Stimulated activated CD4-positive, alpha-beta T cell treated with anti-CD3 and anti-CD28 coated beads, Interleukin-15, amount 100 ng/mL, for 1 hour (primary cell): ENCODE measurements at places on chromosomes 13 and 19.

GRCh38 chr19:5397804-5398692, 57.2 kb upstream of the ZNRF4 start:
- DNase-seq, result no peak

DNA sequence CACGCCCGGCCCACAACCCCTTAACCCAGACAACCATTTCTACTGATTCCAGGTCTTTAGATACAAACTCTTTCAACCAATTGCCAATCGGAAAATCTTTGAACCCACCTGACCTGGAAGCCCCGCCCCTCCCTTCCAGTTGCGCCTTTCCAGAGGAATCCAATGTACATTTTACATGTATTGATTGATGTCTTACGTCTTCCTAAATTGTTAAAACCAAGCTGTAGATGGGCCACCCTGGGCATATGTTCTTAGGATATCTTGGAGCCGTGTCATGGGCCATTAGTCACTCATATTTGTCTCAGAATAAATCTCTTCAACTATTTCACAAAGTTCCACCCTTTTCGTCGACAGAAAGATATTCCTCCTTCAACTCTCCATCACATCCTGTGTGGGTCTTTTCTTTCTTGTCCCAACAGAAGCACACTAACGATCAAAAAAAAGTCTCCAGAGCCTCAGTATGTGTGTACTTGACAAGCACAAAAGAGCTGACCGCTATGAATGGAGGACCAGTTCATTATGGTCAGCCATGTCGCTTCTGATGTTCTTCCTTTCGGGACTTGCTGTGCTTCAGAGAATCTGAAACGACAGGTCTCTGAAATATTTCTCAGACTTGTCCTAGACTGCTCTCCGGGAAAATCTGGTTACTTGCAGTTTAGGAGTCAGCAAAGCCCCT, 601 bp upstream of the ZNF749 start:
- DNase-seq, result no peak

DNA sequence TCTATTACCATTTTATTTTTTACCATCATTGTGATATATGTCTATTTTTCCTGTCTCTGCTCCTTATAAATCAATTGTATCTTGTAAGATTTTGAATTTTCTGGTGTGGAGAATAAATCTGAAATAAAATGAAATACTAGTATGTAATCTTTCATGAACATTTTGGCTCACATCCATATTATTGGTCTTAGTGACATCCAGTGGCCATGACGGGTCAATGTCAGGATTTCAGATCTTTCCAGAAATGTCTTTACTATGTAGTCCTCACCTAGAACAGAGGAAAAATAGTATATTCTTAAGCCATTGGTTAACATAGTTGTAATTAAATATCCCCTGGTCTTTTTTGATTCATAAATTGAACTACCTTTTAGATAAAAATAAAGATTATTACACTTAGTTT, 109.8 kb upstream of the GPC6 start:
- DNase-seq, result no peak

- DNase-seq, result no peak
Observed at GRCh38 chr19:40055049-40055448, 982 bp downstream of the ZNF780B start.

DNA sequence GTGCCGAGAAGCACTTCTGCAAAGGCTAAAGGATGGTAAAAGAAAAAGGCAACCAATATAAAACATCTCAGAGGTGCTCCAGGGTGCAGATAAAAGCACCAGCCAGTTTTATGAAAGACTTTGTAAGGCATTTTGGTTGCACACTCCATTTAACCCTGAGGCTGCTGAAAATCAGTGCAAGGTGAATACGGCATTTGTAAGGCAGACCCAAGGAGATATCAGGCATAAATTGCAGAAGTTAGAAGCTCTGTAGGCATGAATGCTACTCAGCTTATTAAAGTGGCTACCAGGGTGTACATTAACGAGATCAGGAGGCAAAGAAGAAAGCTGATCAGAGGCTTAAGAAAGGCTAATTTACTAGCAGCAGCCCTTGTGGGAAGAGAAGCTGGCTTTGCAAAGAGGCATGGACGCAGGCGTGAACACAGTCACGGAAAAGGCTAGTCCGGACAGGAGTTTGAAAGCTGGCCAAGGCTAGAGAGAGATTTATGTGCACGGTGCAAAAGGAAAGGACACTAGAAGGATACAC, 99.6 kb downstream of the ZNF429 start:
- DNase-seq, result no peak

GRCh38 chr13:111210544-111211469, 95.7 kb downstream of the ARHGEF7 start:
- no peak for DNase-seq

- DNase-seq, result no peak
Observed at GRCh38 chr13:22915442-22916082, 265.2 kb upstream of the SGCG start.

DNA sequence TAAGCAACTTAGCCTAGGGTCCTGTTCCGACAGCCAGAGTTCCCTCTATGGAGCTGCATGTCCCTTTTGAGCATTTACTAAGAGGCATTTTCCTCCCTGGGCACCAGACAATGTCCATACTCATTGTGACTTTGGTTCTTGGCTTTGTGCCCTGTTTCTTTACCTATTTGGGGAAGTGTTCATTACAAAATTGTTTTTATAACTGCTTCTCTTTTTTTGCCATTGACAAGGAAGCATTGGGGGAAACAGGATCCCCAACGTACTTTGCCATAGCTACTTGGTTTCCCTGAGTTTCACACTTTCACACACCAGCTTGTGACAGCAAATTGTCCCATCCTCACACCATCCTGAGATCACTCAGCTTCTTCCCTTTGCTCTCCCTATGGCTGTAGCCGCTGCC, 81.1 kb upstream of the SIAH3 start:
- no peak for DNase-seq

DNA sequence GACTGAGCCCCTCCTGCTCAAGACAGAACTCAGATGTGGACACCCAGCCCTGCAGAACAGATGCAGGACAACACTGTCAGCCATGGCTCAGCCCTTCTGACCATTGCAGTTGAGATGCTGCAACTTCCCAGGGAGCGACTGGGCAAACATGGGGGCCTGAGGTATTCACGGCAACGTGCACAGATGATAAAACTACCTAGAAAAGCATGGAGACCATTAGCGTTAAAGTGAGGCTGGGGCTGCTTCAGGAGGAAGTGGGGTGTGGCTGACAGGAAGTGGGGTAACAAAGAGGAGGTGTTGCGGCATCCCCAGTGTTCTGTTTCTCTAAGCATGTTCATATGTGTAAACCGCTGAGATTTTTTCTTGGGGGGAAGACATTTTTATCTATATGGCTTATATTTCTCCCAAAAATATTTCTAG, 1.3 kb upstream of the SIGLEC9 start:
- no peak for DNase-seq

- DNase-seq, result no peak
Observed at GRCh38 chr19:52307275-52307674, 10.3 kb downstream of the ZNF480 start.

DNA sequence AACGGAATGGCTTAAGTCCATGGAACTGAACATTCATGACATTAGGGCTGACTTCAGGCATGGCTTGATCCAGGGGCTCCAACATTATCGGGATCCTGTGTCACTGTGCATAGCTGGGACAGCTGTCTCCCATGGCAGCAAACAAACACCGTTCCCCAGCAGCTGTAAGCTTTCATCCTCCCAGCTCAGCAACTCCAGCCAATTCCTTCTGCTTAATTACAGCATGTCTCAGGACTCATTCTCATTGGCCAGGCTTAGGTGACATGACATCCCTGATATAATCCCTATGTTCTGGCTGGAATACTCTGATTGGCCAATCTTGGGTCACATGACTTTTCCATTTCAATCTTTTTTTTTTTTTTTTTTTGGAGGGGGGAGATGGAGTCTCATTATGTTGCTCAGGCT, 10.9 kb upstream of the TLE5 start:
- DNase-seq, result no peak

- DNase-seq, result no peak
Observed at GRCh38 chr13:77729502-77730221, 32.2 kb downstream of the SLAIN1 start.

DNA sequence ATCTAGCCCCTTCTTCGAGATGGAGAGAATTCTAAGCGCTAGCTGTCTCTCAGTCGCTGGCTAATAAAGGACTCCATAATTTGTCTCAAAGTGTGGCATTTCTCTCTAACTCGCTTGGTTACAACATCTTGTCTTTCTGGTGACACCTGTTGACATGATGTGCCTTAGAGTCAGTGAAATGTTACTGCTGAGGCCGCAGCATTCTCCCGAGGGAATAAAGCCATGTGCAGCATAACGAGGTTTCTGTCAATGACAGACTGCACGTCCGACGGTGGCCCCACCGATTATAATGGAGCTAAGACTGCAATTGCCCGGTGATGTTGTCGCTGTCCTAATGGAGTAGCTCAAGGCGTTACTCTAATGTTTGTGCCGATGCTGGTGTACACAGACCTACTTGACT, 20.3 kb upstream of the GPR32 start:
- no peak for DNase-seq

DNA sequence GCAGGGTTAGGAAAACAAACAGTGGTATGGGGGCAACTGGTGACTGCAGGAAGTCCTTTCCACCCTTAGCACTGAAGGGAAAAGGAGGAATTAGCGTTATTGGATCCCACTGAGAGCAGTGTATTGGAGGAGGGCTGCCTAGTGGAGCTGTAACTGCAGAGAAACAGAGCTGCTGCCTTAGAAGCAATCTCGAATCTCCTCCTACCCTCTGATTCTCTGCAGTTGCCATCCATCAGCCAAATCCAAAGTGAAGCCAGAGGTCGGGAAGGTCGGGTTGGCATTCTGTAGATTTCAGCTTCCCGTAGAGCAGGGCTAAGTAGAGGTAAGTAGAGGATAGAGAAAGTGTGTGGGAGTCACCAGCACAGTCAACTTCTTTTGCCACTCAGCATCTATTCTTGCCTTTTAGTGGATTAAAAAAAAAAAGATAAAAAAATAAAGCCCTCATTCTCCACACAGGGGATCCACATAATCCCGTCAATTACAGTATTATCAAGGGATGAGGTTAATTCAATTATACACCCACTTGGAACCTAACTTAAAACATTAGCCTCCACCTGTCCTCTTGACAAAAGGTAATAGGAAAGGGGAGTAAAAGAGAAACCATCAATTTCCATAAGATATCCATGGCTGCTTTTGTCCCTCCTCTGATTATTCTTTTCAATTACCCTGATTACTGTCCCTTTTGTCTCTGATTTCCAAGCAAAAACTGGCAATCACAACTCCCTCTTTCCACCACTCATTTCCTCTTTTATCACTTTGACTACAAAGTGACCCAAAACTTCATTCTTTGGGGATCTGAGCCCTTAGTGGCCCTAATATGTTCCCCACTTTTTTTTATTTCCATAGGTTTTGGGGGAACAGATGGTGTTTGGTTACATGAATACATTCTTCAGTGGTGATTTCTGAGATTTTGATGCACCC, 234.7 kb downstream of the RBM26 start:
- no peak for DNase-seq

DNA sequence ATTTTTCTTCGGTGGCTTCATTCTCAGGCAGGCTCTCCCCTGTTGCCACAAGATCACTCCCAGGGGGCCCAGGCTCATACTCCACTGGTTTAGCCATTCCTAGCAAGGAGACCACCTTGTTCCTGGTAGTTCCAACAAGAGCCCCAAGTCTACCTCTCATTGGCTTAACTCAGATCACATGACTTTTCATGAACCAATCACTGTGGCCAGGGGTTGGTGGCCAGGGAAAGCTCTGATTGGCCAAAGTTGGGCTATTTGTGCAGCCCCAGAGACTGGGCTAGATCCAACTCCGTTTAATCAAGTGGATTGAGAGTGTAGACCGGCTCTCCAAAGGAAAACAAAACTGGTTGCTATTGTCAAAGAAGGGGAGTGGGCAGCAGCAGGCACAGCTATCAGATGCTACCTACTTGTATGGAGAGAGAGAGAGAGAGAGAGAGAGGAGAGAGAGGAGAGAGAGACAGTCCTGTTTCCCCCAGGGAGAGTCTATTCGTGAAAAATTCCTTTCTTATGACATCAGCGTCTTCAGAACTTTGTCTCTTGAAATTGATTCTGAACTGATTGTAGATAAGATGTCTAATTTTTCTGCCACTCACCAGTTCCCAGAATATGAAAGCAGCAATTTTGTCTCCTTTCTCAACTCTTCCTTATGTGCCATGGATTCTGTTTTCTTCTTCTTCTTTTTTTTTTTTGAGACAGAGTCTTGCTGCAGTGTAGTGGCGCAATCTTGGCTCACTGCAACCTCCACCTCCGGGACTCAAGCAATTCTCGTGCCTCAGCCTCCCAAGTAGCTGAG, 5.9 kb downstream of the CEACAM19 start:
- DNase-seq, result no peak

- DNase-seq, result no peak
Observed at GRCh38 chr19:52923778-52924593, 758 bp upstream of the ZNF888 start.

- DNase-seq, result peak; percentile 27
Observed at GRCh38 chr13:41458187-41458760, 924 bp downstream of the RGCC start.

- no peak for DNase-seq
Observed at GRCh38 chr13:69274231-69274630, 833.4 kb upstream of the ATXN8OS start.

- DNase-seq, result no peak
Observed at GRCh38 chr13:92407858-92408257, 818.7 kb upstream of the GPC6 start.

- DNase-seq, result no peak
Observed at GRCh38 chr13:54928071-54928470, 1899.5 kb downstream of the OLFM4 start.

DNA sequence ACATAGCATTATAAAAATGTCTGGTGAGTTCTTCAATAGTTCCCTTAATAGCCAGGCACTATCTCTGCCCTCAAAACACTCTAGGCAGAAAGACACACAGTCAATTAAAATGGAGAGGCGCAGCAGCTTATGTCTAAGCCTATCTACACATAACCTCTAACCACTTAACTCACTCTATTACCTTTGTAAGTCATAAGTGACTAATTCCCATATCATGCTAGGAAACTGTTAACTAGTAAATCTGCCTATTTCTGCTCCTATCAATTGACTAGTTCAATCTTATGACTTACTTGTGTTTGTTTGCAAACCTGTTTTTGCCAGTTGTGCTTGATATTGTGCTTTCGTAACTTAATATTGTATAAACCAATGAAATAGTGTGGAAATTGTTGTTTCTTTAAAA, 3.2 kb downstream of the CCDC122 start:
- no peak for DNase-seq

- DNase-seq, result no peak
Observed at GRCh38 chr19:45766296-45766868, 2.7 kb downstream of the SIX5 start.
